ENCODE measurements at places on chromosomes 16 and 17. TPM values are rescaled to one million over a fixed set of nuclear protein-coding genes. Genes with fewer than 3 reads are reported as not detected.

Gene GPRC5C
- total RNA-seq: not detected

GRCh38 chr17:28338056-28338768, 2.7 kb downstream of the TNFAIP1 start:
- DNase-seq: no peak

DNA sequence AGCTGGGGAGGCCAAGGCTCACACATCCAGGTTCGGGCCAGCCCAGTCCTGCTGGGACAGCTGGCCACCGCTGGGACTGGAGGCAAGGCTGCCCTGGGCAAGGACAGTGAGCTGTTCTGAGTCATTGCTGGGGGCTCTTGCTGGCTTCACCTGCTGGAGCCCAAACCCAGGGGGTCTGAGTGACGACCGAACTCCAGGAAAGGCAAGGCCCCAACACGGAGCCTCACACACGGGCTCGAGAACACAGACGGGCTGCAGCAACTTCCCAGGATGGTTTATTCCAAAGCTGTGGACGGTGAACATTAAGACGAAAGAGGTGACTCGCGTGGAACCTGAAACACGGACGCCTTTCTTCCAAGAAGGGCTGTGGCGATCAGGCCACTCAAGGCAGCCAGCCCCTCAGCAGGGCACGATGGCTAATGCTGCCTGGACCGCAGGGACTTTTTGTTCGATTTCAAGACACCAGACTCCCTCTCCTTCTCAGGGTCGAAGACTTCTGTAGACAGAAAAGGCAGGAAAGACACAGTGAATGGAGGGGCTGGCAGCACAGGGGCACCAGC, 21.5 kb downstream of the KDM8 start:
- DNase-seq: no peak

Gene TAT
- total RNA-seq: not detected

- DNase-seq: no peak
Measured at GRCh38 chr17:79793924-79794304, 3.0 kb downstream of the CBX8 start.

Gene PRSS22
- not detected for total RNA-seq

GRCh38 chr16:88491560-88492310, 38.7 kb downstream of the ZFPM1 start:
- no peak for DNase-seq

DNA sequence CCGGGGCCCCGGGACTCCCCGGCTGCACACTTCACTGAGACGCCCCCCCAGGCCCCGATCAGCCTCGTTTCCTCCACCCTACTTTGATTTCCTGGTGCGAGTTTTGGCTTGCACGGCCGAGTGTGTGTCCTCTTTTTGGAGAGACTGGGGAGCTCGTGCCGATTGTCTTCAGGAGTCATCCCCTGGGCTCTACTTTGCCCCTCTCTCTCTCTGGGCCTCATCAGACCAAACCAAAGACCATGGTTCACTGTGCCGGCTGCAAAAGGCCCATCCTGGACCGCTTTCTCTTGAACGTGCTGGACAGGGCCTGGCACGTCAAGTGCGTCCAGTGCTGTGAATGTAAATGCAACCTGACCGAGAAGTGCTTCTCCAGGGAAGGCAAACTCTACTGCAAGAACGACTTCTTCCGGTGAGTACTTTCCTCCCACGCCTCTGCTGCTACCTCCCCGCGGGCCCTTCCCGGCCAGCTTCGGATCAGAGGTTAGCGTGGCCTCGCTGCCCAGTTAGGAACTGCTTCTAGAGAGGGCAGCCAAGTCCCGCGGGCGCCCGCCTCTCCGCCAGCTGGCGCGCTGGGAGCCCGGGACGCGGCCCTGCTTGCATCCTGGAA, 787 bp downstream of the LHX1 start:
- DNase-seq: no peak

Gene KREMEN2
- not detected for total RNA-seq

DNA sequence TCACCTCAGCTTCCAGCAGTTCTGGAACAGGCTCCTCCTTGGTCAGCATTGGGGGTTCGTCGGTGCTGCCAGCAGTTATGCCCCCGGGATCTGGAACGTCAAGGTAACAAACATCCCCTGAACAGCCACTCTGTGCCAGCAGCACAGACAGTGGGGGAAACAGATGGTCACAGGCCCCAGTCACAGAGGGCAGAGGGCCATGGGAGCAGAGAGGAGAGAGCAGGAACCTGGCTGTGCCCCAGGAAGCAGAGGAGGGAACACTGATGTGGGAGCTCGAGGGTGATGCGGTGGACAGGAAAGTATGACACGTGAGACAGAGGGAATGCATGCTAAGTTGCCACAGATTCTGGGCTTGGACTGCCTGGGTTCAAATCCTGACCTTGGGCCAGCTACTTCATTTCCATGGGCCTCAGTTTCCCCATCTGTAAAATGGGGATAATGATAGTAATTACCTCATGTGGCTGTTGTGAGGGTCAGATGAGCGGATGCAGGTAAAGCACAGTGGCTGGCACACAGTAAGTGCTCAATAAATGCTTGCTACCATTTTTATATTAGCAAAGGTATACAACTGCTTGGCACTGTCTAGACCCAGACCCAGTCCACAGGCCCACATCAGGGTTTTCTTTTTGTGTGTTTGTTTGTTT, 4.9 kb downstream of the BCL7C start:
- no peak for DNase-seq

DNA sequence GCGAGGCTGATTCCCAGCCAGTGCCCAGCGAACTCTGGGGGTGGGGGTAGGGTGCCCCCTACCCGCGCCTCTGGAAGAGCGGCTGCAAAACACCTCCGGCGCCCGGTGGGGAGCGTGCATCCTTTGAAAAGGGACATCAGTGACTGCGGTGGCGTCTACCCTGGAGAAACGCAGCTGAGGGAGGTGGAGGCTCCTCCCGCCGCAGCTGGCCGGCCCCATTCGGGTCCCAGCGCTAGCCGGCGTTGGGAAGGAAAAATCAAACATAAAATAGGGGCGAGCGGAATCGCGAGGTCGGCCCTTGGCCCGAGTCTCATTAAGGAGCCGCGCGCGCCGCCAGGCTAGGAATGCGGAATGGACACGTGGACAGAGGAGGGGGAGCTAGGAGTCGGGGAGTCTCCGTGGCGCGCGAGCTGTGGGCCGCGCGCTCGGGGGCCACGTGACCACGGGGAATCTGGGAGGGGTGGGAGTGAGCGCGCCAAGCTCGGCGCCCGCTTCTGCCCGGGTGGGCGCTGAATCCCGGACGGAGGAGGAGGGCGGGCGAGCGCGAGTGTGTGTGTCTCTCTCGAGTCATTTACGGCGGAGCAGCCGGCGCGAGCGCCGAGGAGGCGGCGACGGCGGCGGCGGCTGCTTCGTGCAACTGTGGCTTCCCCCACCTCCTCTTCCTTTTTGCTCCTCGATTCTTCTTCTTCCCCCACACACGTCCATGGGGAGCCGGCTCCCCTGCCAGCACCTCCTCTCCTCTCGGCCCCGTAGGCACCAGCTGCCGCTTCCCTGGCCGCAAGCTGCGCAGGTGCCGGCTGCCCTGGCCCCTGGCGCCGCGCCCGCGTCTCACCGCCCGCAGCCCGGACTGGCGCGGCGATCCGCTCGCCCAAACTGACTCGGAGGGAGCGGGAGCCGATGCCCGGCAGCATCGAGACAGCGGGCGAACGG, at the start of gene TMEM132E:
Gene TMEM132E (plus strand): TSS at position 566 of the 930 bp plus-strand sequence. CDS start 1,495 bp downstream, outside the sequence.
- DNase-seq: peak; percentile 23

Measured in activated CD8-positive, alpha-beta T cell treated with anti-CD3 and anti-CD28 coated beads, Interleukin-2, amount 10 ng/mL, durations not matched to agents 7 days and 5 days (primary cell).